ENCODE measurements at places on chromosomes 4 and X.
A peak's percentile ranks its signal among the peaks of the same experiment; 100 is the strongest.

DNA sequence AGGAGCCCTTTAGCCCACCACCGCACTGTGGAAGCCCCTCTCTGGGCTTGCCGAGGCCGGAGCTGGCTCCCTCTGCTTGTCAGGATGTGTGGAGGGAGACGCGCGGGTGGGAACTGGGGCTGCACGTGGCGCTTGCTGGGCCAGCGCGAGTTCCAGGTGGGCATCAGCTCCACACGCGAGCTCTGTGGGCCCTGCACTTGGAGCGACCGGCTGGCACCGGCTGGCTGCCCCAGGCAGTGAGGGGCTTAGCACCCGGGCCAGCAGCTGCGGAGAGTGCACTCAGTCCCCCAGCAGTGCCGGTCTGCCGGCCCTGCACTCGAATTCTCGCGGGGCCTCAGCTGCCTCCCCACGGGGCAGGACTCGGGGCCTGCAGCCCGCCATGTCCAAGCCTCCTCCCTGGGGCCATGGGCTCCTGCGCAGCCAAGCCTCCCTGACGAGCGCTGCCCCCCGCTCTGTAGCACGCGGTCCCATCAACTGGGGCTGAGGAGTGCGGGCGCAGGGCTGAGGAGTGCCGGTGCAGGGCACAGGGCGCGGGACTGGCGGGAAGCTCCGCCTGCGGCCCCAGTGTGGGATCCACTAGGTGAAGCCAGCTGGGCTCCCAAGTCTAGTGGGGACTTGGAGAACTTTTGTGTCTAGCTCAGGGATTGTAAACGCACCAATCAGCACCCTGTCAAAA is 93.6 kb downstream of the DTHD1 start:
- no peak for DNase-seq

DNA sequence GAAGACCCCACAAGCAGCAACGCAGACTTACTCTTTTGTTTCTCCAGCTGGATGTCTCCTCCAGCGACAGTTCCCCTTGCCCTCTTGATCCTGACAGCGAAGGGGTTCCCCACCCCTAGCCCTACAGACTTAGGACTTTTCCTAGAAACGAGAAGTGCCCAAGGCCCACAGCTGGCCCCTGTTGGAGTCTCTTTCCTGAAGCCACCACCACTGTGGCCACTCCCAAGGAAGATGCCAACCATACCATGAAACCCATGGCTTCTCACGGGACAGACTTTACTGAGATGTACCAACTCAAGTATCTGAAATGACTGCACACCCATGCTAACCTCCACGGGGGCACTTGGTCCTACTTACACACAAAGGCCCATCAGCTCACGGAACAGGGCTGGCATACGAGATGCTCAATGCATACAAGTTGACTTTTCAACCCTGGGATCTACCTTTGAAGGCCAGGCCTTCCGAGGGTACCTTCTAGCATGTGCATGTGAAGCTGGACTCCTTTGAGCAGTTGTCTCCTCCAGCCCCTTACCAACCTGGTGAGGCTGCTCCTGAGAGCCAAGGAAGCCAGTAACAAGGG is 924 bp upstream of the IRAK1 start:
- DNase-seq, result no peak

DNA sequence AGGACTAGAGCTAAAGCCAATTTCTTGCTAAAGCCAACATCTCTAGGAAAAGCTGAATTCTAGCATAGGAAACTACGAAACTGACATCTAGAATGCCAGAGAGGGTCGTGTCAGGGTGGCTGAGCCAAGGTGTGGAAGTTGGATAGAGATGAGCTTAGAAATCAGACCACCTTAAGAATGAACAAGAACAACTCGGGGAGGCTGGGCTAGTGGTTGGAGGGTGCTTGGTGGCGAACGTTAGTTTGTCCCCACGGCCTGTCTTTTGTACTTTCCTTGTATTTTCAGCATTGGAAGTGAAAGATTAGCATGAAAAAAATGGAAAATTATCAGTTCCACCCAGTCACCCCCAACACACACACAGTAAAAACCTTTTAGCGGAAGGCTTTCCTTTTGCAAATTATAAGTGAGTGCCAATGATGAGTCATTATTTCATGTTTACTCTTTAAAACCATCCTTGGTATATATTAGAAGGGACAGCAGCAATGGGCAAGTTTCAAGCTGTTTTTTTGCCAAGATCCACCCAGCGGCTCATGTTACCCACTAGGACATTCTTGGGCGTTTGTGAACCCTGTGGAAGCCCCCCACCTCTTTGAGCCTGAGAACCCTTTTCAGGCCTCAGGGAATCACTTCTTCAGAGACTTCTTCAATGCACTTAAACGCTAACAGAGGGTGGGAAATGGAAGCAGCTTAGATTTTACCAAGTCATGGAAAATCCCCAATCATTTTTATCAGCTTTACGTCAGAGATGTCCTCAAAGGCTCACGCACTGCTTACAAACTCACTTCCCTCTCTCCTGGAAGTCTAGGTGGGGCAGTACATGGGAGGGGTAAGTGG is 4.9 kb upstream of the PPEF1 start:
- no peak for DNase-seq

DNA sequence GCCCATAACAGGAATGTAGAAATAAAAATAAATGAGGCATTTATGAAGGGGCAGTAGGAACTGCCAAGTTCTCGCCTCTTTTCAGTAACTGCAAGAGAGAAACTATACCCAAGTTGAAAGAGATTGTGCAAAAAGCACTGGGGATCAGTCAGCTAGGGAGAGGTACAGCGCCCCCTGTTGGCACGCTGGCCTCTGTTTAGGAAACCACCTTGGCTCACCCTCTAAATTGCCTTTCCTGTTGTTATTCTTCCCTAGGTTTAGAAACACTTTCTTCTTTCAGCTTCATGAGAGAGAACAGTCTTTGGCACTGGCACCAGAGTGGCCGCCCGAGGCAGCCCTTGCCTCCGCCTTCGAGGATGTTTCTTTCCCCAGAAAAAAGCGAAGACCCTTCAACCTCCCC is 348.5 kb downstream of the MID1IP1 start:
- no peak for DNase-seq

DNA sequence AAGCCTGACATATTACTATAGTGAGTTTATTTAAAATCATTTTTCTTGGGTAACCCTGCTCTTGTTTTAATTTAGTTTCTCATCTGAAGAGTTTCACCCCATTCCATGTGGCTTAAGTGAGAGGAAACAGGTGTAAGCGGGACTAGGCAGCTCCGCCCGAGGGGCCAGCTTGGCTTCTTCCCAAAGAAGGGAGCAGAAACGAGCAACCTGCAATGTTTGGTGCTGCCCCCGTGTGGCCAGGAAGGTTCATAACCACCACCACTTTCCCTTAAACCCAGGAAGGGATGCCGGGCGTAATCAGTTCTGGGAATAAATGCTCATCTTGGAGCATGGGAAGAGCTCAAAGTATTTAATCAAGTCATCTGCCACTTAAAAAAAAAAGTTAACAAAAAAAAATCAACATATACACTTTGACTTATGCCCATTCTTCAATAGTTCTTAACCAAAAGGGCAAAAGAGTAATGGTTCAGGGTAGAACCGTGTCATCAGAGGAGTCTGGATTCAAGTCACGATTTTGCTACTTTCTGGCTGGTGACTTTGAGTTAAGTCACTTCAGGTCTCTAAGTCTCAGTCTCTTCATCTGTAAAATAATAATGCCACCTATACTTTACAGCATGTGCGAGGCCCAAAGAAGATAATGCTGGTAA is 147.9 kb downstream of the NSUN7 start:
- no peak for DNase-seq

DNA sequence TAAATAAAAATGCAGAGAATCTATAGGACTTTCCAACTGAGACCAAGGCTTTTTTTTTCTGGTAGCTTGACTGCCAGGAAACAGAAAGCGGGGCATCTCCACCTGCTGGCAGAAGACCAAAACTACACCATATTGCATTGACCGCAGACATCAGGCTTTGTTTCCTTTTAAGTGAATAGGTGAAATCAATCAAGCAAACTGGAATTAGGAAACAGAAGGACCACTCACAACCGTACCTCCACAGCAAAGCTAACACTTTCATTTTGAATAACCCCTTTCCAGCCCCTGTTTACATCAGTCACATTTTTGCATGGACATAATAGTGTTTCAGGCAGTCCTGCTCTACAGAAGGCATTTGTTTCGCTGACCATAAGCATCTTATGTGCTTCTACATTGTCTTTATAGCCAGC is 218.2 kb downstream of the IDS start:
- DNase-seq, result peak; percentile 5

DNA sequence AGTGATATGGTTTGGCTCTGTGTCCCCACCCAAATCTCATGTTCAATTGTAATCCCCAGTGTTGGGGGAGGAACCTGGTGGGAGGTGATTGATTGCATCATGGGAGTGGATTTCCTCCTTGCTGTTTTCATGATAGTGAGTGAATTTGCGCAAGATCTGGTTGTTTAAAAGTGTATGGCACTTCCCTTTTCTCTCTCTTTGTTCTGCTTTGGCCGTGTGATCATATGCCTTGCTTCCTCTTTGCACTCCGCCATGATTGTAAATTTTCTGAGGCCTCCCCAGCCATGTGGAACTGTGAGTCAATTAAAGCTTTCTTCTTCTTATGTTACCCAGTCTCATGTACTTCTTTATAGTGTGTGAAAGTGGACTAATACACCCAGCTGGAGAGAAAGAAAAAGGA is 113.0 kb upstream of the AADAT start:
- DNase-seq, result no peak

- DNase-seq, result no peak
These were observed 578 bp downstream of the APOOL start for GRCh38 chrX:85004255-85004654.

- DNase-seq, result no peak
These were observed 34.7 kb upstream of the SORCS2 start for GRCh38 chr4:7157666-7158065.

DNA sequence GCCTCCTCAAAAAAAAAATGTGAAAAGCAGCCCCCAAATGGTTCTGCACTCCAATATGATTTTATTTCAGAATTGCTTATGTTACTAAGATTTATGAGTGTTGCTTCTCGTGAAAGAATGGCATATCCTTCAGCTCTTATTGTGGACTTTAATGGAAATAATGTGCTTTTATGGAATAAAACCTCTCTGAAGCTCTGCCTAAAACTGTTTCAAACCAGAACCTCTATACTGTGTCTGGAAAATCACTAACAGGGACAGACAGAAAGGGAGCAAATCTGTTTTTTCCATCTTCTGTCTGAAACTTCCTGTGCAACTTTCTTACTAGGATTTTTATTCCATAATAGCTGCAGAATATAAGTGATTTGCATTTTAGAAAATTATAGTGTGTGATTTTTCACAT is 493.1 kb downstream of the ANKRD50 start:
- DNase-seq, result no peak

GRCh38 chrX:97401586-97402136 is 518.0 kb downstream of the RPA4 start:
- no peak for DNase-seq

DNA sequence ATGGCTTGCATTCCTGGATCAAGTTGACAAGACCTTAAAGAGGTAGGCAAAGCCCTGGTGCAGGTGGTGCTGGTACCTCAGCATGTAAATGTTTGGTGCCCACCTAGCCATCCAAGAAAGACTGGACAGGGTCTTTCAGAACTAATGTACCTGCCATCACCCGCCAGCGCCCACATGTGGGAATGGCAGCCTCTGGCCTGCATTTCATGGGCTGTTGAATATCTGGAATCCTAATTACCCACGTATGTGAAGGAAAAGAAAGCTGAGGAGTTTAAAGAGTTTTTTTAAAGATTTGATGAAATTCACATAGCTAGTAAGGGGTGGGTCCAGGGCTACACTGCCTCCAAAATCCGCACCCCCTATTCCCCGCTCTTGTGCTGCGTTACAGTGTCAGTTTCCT is 8.6 kb upstream of the CCDC149 start:
- DNase-seq, result no peak

DNA sequence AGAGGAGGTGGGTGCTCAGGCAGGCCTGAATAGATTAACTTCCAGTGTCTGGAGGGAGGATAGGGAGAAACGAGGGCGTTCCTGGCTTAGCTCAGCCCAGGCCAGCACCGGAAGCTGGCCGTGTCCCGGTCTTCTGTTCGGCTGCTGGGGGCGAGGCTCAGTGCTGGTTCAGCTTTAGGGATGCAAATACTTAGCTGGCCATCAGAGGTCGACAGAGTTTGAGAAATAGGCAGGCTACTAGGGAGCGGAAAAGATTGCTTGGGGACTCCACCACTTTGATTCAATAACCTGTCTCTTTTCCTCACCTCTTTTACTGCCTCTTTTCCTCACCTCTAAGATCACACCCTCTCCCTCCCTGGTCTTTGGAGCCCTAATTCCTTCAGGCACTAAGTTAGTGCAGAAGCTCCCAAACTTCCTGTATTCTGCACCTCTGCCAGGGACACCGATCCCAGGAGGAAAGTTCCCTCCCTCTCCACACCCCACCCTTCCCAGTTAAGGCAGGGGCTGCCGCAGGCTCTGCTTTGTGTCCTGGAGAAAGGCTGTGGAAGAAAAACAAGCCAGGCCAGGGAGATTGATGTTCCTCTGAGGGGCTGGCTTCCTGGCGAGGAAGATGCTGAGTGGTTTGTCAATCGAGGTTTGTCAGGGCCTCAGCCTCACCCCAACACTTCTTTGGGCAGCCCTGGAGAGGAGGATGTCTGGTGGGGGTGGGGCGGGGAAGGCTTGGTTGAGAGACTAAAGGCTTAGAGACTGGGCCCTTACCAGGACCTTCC is 6.0 kb upstream of the EFNB1 start:
- no peak for DNase-seq

GRCh38 chr4:174467107-174467506 is 55.2 kb downstream of the HPGD start:
- no peak for DNase-seq

DNA sequence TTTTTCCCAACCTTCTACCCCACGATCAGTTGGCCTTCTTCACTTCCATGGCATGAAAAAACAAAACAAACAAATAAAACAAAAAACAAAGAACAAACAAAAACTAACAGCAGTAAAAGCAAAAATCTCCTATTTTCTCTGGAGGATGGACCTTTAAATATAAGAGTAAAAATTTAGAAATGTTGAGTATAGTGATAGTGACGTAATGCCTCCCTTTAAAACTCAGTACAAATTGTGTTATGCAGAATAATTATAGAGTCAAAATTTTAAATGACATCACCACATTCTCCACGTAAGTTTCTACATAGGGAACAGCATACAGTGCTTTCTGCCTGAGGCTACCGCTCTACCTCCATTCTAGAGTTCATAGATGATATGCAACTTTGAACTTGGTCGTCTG is 2156.4 kb downstream of the PCDH7 start:
- no peak for DNase-seq

DNA sequence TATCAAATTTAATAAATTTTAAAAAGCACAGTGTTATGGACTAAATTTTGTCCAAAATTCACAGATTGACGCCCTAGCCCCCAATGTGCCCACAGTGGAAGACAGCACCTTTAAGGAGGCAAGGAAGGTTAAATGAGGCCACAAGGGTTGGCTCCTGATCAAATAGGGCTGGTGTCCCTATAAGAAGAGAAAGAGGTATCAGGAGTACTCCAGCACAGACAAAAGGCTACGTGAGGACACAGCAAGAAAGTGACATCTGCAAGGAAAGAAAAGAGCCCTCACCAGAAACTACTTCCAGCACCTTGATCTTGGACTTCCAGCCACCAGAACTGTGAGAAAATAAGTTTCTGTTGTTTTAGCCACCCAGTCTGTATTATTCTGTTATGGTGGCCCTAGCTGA is 48.8 kb downstream of the FAM13A start:
- no peak for DNase-seq
